ENCODE measurements at places on chromosomes 16 and 17.
A peak's percentile ranks its signal among the peaks of the same experiment; 100 is the strongest.

DNA sequence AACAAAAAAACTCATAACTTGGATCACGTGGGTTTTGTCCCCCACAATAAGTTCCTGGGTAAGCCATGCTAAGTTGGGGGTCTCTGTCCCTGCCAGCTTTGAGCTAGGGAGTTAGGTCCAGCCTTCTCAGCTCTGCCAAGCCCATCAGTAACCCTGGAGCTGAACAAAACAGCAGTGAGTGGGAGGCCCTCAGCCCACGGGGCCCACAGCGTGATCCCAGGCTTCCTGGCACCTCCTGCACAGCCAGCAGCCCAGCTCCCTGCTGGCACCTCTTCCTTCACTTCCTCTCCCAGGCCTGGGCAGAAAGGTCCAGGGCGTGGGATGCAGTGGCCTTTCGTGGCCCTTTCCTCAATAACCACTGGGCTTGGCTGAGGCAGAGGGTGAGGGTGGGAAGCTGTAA, 35.5 kb upstream of the CDC42EP4 start:
- no peak for DNase-seq

DNA sequence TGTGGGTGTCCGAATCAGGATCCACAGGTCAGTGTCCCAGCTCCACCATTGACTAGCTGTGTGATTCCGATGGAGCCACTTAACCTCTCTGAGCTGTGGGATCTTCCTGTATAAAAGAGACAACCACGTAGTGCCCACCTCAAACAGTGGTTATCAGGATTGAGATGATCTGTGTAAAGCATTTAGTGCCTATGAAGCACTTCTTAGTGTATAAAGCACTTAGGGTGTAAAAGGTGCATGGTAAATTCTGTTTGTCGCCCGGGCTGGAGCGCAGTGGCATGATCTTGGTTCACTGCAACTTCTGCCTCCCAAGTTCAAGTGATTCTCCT, 95.2 kb downstream of the MARF1 start:
- no peak for DNase-seq

DNA sequence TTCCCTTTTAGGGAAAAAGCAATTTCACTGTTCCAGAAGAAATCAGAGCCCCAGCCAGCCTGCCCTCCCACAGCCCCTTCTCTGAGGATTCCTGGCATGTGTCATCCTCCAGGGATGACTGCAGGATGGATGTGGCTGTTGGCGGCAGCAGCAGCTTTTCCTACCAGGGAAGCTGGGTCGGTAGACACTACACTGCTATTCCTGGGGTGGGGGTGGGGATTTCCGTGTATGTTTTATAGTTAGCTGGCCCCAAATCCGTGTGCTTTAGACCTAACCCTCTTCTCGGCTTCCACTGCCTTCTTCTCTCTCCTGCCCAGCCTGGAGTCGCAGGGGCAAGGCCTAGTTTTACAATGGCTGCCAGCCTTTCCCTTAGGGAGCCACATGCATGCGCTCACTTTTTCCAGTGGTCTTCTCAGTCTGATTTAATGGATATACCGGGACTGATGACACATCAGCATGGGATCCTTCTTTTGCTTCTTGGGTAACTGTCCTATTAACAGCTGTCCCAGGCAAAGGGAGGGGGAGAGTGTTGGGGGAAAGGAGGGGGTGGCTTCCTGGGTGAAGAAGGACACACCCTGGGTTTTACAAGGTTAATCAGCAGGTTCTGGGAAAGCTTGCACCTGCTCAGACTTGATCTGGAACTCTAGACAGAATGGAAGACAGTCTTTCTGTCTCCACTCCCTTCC, 2.7 kb upstream of the NFE2L1 start:
- peak; percentile 81 for DNase-seq

DNA sequence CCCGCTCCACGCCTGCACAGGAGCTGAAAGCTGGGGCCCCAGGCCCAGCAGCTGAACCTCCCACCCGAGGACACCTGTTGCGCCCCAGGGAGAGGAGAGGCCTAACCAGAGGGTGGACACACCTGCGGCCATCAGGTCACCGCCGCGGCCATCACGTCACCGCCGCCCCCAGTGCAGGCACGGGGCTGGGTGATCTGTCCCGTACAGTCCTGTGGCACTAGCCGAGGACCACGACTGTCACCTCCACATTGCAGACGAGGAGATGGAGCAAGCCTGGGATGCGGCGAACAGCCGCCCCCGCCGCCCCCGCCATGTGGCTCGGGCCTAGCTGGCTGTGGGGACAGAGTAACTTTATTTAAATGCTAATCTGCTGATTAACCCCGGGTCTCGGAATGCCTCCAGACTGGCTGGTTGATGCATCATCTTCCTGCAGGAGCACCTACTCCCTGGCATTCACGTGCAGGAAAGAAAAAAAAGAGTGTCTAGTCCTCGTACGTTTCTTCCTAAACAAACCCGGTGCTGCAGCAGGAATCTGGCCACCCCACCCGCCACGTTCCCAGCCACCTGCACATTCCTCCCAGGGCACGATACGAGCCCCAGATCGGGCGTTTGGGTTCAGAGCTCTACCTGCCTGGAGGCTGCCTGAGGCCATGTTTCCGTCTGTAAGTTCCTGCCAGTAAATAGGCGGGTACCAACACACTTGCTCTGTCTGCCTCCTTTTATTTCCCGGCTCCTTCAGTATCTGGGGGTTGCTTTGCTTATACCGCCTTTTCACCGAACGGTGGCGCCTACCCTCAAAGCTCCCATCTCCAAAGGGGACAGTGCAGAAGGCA, 29.9 kb downstream of the PIEZO1 start:
- DNase-seq, result peak; percentile 75

- no peak for DNase-seq
Observed at GRCh38 chr17:62572888-62573401, 54.5 kb upstream of the MRC2 start.

- no peak for DNase-seq
Observed at GRCh38 chr17:1735834-1736347, 6.8 kb upstream of the SERPINF2 start.

GRCh38 chr17:19771971-19772630, 24.0 kb upstream of the ALDH3A1 start:
- no peak for DNase-seq

GRCh38 chr16:48143812-48144368, 11.9 kb downstream of the ABCC12 start:
- peak; percentile 80 for DNase-seq

GRCh38 chr17:59368218-59368857, 36.9 kb downstream of the YPEL2 start:
- no peak for DNase-seq

- no peak for DNase-seq
Observed at GRCh38 chr17:74118504-74118903, 85.0 kb upstream of the RPL38 start.

GRCh38 chr16:86375364-86375763, 135.0 kb upstream of the FOXF1 start:
- peak; percentile 60 for DNase-seq

- no peak for DNase-seq
Observed at GRCh38 chr16:1349351-1349750, 2.3 kb downstream of the TSR3 start.

- peak; percentile 75 for DNase-seq
Observed at GRCh38 chr17:38879878-38880665, 10.2 kb downstream of the LASP1 start.

- no peak for DNase-seq
Observed at GRCh38 chr17:16916557-16916920, 55.4 kb downstream of the TNFRSF13B start.

DNA sequence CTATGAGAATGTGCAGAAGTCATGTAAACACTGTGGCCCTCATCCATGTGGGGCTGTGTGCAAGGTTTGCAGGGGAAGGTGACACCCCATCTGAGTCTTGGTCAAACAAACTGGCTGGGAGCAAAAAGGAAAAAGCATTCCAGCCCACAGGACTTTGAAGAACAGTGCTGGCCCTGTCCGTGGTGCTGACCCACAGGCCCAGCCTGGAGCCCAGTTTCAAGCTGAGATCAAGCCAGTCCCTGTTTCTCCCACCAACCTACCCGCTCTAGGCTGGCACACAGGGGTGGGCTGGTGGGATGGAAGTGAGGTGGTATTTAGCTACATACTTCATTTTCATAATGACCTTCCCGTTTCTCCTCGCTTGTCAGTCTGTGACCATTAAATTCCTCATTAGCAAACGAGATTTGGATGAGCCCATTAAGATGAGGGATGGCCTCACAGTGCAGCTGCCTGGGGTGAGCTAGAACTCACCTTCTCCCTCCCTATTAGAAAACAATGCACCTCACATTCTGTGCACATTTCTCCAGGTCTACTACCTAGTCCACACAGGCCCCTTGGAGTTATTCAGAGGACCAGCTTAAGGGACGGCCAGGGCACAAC, 12.6 kb upstream of the RPL38 start:
- peak; percentile 22 for DNase-seq

DNA sequence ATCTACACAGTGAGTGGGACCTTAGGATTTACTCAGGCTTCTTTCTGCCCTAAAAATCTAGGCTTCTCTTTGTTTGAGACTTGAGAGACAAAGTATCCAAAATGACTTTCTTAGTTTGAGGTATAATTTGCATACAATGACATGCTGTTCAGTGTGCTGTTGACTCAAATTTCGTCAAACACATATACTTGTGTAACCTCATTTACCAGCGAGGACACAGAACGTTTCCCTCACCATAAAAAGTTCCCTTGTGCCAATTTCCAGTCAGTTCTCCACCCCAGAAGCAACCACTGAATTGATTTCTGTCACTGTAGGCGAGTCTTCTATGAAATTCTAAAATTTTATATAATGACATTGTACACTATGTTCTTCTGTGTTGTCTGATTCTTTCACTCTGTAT, 68.0 kb upstream of the MAF start:
- DNase-seq, result no peak

GRCh38 chr16:58588406-58588805, 41.2 kb downstream of the CNOT1 start:
- DNase-seq, result no peak

DNA sequence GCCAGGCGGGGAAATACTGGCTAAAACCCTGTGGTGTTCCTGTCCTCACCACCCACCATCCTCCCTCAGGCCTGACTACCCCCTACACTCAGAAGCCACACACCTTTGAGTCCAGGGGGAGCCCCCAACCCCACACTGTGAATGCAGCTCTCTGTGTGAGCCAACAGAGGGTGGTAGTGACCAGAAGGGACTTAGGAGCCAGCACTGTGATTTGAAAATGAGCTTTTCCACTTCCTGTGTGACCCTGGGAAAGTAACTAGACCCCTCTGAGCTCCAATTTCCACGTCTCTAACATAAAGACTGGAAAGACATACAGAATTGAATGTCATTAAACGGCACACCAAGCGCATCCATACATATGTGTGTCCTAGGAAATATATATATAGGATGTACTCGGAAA, 58.7 kb downstream of the SDK2 start:
- DNase-seq, result no peak

- DNase-seq, result no peak
Observed at GRCh38 chr17:39593371-39593770, 14.3 kb downstream of the NEUROD2 start.

DNA sequence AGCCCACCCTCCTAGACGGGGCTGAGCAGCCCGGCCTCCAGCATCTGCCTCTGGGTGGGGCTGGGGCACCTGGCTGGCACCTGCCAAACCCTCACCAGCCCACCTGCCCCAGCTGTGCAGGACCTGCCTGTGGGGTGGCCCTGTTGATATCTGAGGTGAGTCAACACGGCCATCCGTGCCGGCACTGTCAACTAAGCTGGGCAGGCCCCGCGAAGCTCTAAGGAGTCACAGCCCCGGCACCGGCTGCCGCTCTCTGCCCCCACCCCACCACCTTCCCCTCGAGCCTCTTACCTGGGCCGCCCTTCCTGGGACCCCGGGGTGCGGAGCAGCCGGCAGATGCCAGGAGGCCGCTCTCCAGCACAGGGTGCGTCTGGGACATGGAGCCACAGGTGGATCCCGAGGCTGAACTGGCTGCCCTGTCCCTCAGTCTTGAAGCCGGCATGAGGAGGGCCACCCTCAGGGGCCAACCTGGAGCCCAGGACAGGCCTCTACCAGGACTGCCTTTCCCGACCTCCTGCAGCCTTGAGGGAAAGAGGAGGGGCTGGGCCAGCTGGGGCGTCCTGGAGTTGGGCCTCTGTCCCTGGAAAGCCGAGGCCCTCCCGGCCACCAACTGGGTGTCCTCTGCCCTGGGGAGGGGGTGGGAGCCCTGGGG, 515 bp downstream of the CBFA2T3 start:
- no peak for DNase-seq

GRCh38 chr17:16281351-16281750, 64.3 kb downstream of the PIGL start:
- DNase-seq, result no peak

DNA sequence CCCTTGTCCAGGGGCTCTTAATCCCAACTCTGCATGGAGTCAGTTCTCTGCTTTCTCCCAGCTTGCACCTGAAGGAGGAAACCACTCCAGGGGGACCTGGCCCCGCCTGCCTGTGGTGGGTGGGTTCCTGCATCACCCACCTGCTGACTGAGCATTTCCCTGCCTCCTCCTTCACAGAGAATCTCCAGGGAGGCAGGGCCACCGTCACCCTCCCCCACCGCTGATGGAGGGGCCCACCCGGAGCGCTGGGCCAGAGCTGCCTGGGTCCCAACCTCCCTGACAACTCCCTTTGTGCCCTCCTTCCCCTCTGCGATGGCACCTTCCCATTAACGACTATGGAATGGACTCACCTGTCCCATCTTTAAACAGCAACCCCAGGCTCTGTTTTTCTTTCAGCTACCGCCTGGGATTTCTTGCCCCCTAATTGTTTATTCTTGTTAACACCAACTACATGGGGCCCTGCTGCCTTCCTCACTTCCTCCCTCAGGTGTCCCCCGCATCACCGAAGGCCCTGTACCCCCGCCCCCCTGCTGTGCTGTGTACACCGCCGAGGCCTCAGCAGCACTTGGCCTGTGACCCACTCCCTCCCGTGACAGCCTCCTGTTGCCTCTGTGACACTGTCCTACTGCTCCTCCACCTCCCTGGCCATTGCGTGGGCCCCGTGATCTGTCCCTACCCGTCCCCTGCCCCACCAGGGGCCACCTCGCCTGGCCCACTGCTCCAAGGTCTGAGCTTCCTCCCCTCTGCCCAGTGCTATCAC, 842 bp upstream of the TEDC2 start:
- no peak for DNase-seq

GRCh38 chr16:73170612-73171038, 122.7 kb upstream of the ZFHX3 start:
- DNase-seq, result no peak

DNA sequence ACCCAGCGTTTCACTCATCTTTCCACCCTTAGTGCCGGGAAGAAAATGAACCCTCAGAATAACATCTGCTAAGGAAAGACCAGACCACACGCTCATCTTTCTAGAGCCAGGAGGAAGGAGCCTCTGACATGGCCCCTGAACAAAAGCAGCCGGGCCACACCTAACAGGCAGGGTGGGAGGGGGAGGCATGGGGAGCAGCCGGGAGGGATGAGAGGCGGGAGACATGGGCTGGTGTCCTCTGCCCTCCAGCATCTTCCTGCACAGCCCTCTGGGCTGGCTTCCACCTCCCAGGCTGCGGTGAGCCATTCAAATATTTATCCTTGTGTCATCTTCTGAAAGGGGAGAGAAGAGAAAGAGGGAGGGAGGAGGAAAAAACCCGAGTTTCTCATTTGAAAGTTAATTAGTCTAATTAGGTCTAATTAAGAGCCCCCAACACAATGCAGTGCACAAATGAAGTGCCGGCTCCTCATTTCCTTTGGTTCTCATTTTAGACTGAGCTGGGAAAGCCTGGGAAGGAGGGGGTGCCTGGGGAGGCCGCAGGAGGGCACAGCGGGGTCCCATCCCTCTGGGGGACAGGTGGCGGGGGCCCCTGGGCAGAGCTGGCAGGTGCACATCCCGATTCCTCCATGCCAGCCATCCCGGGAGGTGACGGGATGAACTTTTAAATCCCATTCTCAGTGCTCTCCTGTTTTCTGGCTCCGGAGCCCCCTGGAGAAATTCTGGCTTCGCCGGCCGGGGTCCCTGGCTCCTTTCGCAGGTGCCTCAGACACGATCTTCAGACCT, 90.5 kb downstream of the ENGASE start:
- DNase-seq, result no peak

GRCh38 chr17:76481071-76481655, 13.8 kb downstream of the AANAT start:
- no peak for DNase-seq
